Right lung (tissue), 10 donors: ENCODE measurements at places on chromosomes 11 and 22.

GRCh38 chr11:30573951-30574350, 12.2 kb downstream of the MPPED2 start:
- DNase-seq: no peak

- no peak for DNase-seq
Observed at GRCh38 chr22:42461511-42461910, 29.3 kb upstream of the NFAM1 start.

DNA sequence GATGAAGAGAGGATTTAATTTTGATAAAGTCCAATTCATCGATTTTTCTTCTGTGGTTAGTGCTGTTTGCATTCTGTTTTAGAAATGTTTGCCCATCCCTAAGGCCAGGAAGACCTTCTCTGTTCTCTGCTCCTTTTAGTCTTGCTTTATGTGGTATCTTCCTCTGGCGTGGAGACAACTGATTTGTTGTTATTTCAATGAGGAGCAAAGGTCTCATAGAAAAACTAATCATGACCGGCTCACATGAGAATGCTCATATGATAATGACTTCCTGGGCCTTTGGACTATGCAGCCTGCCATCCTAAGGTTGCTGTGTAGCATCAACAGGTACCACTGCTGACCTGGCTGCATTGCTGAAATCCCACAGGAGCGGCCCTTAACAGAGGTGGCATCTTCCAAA, 19.8 kb downstream of the SCGB1A1 start:
- DNase-seq: no peak

DNA sequence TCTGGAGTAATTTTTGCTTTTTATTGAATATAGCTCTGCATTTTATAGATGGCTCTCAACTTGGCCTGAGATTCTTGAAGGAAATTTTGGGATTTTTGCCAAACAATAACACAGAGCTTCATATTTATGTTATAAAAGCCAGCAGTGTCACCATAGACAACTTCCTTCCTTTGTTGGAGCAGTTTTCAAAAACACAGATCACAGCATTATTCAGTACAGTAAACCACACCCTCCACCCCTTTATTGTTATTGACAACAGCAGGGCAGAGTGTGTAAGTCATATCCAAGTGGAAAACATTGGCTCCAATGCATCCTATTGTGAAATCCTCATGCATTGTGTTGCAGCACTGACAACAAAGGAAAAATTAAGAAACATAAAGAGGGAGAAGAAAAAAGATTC, 62.6 kb upstream of the PRSS23 start:
- DNase-seq: peak; percentile 84

DNA sequence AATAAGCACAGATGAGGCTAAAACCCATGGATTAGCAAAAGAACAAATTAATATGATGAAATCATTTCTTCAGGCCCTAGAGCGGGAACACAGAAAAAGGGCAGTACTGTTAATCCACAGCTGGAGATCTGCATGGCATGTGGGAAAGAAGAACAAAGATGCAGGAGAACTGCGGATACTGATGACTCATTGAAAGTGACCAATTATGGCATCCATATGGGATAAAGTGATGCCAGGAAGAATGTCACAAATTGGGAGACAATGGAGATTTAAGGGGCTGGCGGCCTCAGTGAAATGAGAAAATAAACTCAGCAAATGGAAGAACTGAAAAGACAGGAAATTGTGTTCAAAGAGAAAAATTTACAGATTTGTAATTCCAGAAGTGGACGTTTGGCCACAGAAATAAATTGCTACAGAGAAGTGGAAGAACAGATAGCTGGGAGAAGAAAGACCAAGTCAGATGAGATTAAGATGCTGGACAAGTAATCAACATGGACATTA, 39.4 kb downstream of the SIK3 start:
- peak; percentile 50 for DNase-seq

DNA sequence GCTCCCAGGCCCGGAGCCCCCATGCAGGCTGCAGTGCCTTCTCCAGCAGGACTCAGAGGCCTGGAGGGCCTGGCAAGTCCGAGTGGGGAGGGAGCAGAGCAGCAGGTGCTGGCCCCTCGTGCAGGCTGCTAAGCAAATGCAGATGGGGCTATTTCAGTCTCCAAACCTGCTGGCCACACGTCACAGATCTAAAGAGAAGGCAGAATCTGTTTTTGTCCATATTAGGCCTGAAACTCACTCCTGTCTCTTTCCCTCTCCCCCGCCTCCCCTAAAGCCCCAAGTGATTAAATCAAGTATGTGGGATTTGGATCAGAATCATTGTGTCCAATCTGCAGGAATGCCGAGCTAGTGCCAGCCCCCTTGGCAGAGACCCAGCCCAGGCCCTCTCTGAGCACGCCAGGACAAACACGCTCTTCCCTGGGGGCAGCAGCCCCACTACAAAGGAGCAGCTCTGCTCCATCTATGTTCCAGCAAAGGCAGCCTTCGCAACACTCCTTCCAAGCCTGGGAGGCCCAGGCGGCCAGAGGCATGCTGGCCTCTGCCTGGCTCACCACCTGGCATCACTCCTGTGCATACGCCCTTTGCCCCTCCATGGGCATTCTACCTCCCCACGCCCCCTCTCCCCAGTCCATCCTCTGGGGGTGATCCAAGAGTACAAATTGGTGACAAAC, 26.5 kb downstream of the RPL27A start:
- peak; percentile 68 for DNase-seq

DNA sequence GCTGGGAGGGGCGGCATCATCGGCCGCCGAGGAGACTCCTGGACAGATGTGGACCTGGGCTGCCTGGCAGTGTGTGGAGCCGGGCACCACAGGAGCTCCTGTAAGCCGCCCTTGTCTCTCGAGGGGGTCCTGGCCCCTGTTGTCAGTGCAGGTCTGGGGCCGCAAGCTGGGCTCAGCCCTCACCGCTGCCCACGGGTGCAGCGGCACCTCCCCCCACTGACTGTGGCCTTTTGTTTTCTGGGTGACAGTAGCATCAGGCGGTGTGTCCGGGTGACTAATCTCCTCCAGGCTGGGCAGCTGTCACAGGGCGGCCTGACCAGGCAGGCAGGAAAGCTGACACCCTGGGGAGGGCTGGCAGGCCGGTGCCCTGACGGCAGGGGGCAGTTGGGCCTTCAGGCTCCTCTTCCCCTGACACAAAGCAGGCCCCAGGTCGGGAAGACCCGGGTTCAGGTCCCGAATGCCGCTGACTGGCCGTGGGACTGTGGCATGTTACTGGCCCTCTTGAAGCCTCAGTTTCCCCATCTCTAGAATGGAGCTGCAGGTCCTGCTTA, 16.3 kb downstream of the DGKZ start:
- no peak for DNase-seq

DNA sequence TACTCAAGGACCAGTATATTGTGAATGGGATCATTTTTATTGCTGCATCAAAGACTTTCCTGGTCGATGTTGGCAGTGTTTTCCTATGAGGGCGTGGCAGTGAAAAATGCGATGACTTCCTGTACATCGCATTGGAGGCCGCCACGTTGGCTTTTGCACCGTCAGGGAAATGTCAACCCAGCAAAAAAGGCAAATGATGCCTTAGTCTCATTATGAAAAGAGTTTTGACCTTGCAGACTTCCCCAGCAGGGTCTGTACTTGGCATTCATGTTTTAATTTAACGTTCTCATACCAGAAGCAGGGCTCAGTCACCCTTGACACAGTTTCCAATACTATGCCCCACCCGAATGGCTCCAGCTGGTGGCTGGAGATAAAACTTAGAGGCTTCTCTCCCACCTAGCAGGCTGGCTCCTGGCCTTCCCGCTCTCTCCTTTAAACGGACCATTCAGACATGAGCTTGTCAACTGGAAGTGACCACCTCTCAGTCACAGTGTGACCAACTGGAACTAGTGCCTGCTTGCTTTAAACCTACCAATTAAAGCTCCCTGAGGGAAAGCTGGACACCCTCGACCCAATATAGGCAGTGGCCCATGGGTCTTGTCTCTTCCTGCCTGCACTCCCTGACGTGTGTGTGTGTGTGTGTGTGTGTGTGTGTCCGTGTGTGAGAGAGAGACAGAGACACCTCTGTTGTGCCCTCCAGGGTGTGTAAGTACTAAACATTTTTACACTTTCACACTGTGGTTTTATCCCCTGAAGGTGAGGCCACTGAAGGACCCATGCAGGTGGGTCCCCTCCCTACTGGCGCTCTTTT, 8.7 kb upstream of the GDPD5 start:
- no peak for DNase-seq

GRCh38 chr11:102407901-102408300, 44.7 kb downstream of the TMEM123 start:
- no peak for DNase-seq

- peak; percentile 12 for DNase-seq
Observed at GRCh38 chr11:63537293-63538101, 889 bp downstream of the PLAAT4 start.

GRCh38 chr11:131572423-131572822, 202.0 kb downstream of the NTM start:
- no peak for DNase-seq

- DNase-seq: no peak
Observed at GRCh38 chr11:68504432-68505066, 44.0 kb downstream of the PPP6R3 start.
